ENCODE measurements at places on chromosomes 3 and 15. TPM values are rescaled to one million over a fixed set of nuclear protein-coding genes. Genes with fewer than 3 reads are reported as not detected.

ACKR4 gene
- total RNA-seq: 13.5 TPM

SPATA12 gene
- total RNA-seq: not detected

PLA2G4B gene
- total RNA-seq: 1.9 TPM

GABRB3 gene
- total RNA-seq: 2.0 TPM

ZDHHC19 gene
- total RNA-seq: not detected

ACP3 gene
- total RNA-seq: 5.6 TPM

ARPP21 gene
- 0.27 TPM for total RNA-seq

TMIE gene
- not detected for total RNA-seq

SLC22A14 gene
- total RNA-seq: not detected

STIMATE gene
- 45.2 TPM for total RNA-seq

DPP8 gene
- total RNA-seq: 58.0 TPM

CACNA2D3 gene
- 3.2 TPM for total RNA-seq

AEN gene
- 36.3 TPM for total RNA-seq

SEMA5B gene
- 0.14 TPM for total RNA-seq

RTP3 gene
- not detected for total RNA-seq

MUC20 gene
- total RNA-seq: 3.4 TPM

CORO2B gene
- total RNA-seq: 8.5 TPM

AGBL1 gene
- total RNA-seq: not detected

STRIT1 gene
- total RNA-seq: not detected

ZPLD1 gene
- not detected for total RNA-seq

GNB5 gene
- 43.2 TPM for total RNA-seq

Measured in thoracic aorta (tissue), 2 donors.